D341Med (cell line): ENCODE measurements at places on chromosomes 16 and 17.

- DNase-seq, result peak; percentile 9
Observed at GRCh38 chr16:56994311-56994710, 5.0 kb downstream of the NLRC5 start.

DNA sequence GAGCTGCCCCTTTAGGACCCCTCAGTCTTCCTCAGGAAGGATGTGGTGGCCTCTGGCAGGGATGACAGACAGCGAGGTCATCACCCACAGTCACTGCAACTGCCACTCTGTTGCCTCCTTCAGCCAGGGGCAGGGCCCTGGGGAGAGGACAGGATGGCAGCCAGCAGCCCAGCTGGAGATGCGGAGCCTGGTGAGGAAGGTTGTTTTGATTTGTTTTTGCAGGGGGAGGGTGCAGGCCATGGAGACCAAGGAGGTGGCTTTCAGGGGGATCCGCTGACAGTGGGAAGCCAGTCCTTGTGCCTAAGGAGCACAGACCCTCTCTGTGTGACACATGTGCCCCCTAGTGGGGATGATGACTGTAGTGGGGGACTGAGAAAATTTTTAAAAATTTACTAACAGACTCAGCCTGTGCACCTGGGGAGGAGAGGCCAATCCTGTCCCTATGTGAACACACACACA, 7.4 kb downstream of the PRCD start:
- peak; percentile 86 for DNase-seq

- no peak for DNase-seq
Observed at GRCh38 chr16:84069540-84069939, 26.9 kb upstream of the SLC38A8 start.

- DNase-seq, result no peak
Observed at GRCh38 chr17:65359016-65359415, 202.4 kb downstream of the AXIN2 start.

- peak; percentile 62 for DNase-seq
Observed at GRCh38 chr16:64627781-64628180, 494.1 kb downstream of the CDH11 start.

GRCh38 chr16:88820385-88821025, 8.8 kb upstream of the APRT start:
- DNase-seq, result no peak

DNA sequence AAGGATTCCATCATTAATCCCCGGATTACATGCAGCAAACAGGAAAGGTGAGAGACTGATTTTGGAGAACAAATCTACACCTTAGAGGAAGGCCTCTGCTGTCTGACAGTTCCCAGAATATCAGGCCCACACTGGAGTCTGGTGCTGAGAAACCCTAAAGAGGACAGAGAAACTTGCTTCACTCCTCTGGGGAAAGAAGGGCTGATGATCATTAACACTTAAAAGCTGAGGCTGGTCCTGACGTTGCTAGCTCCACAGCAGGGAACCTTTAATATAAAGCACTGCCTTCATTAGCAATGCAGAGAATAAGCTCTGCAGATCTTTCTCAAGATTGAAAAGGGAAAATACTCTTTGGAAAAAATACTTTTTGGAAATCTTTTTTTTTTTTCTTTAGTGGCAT, 1472.4 kb upstream of the GOT2 start:
- no peak for DNase-seq

GRCh38 chr17:59830007-59830630, 62.6 kb downstream of the TUBD1 start:
- DNase-seq, result no peak

GRCh38 chr17:77885678-77886386, 72.7 kb upstream of the TNRC6C start:
- no peak for DNase-seq

DNA sequence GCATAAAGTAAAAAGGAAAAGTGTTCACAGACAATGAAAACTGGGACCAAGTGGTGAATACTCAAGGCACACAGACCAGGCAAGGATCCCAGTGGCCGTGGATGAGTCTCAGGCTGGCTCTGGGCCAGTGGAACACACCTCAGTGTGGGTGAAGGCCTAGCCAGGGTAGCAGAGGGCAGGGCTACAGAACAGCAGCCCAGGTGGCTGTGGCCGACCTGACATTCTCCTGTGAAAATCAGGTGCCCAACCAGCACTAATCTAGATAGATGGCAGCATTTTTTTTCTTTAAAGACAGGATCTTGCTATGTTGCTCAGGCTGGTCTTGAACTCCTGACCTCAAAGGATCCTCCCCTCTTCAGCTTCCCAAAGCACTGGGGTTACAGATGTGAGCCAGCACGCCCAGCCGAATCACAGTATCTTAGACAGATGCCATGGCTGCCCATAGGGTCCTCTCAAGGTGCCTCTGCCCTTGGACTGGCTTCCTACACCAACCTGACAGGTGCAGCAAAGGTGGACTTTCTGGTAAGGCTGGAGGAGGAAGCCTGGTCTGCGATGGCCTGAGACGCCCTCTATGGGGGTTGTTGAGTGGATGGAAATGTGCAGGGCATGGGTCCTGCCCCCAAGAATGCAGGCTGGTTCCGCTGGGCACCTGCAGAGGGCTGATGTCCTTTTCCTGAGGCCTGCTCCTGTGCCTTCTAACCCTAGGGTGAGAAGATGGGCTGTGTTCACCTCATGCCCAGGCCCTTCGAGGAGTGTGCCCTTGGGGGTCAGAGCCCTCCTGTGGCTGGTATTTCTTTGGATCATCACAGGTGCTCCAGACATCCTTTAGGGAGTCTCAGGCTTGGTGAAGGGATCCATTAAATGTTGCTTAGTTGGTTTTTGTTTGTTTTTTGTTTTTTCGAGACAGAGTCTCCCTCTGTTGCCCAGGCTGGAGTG, 3.8 kb upstream of the P4HB start:
- no peak for DNase-seq

- no peak for DNase-seq
Observed at GRCh38 chr16:89733792-89734191, 12.5 kb downstream of the ZNF276 start.

DNA sequence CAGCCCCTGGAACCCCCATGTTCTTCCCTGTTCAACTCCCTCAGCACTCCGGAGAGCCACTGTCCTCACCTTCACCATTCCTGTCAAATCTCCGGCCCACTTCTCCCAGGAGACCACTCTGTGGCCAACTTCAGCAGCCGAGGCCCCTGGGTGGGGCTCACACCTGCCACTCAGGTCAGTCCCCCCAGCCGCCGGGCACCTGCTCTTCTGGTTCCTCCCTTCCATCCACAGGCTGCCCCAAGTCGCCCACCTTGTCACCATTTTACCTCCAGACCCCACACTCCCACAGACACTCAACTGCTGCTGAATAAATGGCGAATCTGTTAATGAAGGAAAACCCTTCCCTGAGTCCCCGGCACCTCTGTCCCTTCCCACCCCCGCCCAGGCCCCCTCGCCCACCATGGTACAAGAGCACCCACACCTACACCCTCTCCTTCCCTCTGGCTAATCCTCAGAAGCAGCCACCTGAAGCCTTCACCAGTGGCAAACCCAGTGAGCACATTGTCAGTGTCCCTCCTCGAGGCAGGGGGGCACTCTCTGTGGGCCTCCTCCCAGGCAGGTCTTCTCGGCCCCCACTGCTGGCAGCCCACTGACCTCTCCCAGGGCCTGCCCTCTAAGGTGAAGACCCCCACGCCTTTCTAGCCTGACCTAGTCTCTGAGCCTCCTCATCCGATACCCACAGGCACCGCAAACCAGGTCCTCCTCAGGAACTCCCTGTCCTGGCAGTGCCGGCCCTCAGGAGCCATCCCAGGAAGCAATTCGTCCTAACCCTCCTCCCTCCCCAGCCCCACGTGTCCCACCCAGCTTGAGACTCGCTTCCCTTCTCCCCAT, 8.2 kb downstream of the CANT1 start:
- peak; percentile 37 for DNase-seq

- no peak for DNase-seq
Observed at GRCh38 chr17:71286625-71287024, 834.2 kb upstream of the SOX9 start.

DNA sequence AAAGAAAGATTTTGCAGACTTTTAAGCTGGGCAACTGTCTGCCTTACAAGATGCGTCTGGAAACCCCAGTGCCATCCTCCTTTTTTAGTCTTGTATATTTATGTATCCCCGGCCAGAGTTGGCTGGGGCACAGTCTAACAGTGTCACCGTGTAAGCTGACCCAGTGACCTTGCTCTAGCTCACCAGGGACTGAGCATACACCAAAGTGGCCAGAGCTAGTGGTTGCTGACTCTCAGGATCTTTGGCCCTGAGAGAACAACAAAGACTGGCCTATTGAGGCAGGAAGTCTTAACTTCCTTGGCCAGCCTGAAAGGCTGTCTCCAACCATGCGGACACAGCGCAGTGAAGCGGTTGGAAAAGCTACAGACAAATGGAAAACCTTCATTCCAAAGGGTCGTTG, 745.2 kb downstream of the WWOX start:
- no peak for DNase-seq

DNA sequence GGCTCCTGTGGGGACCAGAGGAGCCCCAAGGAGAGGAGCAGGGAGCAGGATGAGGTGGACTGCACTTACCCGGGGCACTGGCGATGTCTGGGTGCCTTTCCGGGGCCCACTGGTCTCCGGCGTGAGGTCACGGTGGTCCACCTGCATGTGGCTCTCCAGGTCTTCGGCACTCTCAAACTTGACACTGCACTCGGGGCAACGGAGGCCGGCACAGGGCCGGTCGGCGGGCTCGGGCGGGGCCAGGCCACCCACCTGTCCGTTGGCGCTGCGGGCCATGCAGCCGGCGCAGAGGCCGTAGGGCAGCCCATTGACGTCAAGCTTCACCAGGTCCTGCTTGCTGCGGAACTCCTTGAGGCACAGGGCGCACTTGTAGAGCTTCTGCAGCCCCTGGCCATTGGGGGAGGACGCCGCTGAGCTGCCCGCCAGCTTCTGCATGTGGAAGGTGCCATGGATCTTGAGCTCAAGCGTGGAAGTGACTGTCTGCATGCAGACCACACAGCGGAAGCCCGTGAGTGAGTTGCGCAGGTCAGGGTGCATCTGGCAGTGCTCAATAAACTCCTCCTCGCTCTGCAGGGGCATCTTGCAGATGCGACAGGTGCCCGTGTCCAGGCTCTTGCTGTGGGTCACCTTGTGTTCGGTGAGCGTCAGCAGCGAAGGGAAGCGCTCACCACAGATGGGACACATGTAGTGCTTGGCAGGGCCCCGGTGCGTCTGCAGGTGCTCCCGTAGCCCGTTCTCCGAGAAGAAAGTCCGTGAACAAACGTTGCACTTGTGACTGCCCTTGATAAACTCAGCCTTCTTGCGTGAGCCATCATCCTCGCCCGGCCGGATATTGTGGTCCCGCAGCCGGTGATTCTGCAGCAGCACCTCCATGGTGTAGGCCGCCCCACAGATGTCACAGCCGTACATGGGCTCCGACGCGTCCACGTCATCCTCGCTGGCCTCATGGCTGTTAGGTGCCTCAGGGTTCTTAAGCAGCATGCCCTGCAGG, 220.0 kb downstream of the ZNF423 start:
- DNase-seq, result no peak

GRCh38 chr16:4572715-4573114, 16.6 kb downstream of the C16orf96 start:
- DNase-seq, result no peak

GRCh38 chr16:17435318-17435717, 35.4 kb downstream of the XYLT1 start:
- DNase-seq, result no peak

DNA sequence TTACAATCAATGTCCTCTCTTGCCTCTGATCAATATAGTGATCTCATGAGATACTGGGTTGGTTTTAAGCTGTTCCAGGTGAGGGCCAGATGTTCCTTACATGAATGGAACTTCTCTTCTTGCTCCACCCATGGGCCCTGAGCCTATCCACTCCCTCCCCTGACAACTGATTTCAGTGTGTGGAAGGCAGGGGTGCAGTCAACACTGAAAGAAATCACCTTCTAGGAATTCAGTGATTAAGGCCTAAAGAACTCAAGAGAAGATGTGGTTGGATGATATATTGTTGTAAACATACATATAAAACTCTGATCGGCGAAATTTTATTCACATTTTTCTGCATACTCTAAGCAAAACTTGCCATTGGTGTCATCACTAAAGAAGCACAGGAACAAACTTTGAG, 6.7 kb upstream of the GOSR2 start:
- DNase-seq, result no peak

DNA sequence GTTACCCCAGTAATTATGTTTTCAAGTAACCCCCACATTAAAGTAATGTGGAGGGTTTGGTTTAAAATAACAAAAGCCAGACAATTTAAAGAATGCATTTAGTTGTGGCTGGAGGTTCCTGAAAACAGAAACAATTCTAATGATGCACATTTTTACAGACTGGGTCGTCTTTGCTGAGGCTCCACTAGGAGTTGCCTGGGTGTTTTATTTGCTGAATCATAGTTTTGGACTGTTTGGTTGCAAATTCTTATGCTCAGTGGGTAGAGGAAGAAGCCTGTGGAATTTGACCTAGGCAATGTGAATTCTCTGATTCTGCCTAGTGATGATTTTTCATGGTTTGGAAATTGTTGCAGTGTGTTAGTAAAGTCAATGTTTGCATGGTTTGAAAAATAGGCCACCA, 16.3 kb downstream of the SHISA9 start:
- no peak for DNase-seq

GRCh38 chr17:42312285-42313130, 24.2 kb downstream of the STAT5A start:
- DNase-seq, result peak; percentile 96

DNA sequence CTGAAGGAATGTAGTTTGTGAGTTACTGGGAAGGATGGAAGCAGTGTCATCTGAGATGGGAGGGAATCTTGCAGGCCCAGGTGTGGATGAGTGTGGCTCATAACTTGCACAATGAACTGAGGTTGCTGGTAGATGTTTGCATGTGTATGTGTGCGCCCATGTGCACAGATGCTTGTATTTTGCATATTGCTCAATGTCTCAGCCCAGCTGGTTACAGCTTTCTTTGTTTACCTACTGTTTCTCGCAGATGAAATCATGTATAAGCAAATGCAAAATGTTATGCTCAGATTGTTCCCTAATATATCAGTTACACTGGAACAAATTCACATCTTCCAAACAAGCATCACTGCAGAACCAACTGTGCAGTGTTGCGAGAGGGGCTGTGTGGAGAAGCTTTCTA, 452.2 kb upstream of the EEF2KMT start:
- DNase-seq, result no peak

DNA sequence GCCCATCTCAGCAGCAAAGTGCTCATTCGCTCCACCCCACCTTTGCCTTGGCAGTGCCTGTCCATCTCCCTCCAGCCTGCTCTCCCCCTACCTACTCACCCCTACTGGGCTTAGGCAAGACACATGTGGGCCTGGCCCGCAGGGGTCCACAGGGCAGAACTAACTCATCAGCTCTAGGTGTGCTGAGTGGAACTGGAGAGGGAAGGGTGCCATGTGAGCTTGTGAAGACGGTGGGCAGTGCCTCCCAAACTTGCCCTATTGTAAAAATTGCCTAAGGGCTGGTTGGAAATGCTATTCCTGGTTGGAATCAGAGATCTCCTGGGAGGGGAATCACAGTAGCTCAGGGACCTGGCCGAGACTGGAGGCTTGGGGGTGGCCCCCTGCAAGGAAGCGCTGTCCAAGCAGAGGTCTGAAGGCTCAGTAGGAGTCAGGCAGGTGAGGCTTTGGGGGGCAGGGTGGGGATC, 29.1 kb upstream of the TNS4 start:
- DNase-seq, result no peak

- DNase-seq, result no peak
Observed at GRCh38 chr17:16378636-16379282, 2.1 kb upstream of the UBB start.
